ENCODE measurements at places on chromosomes 1 and 21.

DNA sequence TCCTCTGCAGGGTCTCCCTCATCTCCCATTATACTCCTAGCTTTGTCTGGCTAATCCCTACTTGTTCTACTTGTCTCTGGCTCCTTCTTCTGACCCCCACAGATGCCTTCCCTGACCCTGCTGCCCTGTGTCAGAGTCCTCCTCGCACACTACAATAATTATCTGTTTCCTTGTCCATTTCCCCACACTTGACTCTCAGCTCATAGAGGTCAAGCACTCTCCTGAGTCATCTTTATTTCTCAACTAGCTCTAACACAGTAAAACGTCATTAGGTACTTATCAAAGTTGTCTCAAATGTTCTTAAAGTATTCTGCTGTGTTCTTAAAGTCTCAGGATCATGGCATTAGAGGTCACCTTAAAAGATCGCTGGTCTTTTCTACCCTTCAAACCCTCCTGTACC lies 47.1 kb downstream of the C8A start:
- no peak for DNase-seq

DNA sequence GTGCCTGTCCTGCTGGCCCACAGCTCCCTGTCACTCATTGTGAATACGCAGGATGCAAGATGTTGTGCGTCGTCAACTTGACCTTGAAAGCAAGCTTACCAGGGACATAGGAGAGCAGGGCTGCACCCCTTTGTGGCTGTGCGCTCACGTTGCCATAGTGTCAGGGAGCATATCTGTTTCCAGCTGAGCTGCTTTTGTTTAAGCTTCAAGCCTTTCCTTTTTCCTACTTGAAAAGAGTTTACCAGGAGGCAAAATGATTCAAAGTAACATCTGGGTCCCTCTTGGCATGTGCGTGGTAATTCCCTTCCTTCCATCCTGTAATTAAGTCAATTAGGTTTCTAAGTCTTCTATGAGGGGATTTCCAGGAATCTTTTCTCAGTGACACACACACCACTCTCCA lies 537.1 kb downstream of the AJAP1 start:
- no peak for DNase-seq

- DNase-seq: no peak
These were observed 55.6 kb upstream of the MACF1 start for GRCh38 chr1:39148942-39149341.

DNA sequence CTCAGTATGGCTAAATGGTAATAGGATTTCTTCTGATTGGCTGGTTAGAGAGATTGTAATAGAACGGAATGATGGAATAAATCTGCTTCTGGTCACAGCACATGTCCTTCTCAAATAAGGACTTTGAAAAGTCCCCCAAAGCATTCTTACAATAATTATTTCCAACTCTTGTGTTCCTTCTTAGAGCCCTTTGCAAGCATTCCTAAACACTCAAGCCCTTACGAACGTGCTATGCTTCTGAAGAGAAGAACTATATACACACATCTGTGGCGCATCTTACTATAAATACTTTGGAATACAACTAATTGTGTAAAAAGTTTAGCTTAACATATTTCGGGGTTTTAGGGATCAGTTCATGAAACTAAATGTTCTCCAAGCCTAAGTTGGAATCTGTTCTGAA lies 25.6 kb downstream of the CLIC4 start:
- no peak for DNase-seq

DNA sequence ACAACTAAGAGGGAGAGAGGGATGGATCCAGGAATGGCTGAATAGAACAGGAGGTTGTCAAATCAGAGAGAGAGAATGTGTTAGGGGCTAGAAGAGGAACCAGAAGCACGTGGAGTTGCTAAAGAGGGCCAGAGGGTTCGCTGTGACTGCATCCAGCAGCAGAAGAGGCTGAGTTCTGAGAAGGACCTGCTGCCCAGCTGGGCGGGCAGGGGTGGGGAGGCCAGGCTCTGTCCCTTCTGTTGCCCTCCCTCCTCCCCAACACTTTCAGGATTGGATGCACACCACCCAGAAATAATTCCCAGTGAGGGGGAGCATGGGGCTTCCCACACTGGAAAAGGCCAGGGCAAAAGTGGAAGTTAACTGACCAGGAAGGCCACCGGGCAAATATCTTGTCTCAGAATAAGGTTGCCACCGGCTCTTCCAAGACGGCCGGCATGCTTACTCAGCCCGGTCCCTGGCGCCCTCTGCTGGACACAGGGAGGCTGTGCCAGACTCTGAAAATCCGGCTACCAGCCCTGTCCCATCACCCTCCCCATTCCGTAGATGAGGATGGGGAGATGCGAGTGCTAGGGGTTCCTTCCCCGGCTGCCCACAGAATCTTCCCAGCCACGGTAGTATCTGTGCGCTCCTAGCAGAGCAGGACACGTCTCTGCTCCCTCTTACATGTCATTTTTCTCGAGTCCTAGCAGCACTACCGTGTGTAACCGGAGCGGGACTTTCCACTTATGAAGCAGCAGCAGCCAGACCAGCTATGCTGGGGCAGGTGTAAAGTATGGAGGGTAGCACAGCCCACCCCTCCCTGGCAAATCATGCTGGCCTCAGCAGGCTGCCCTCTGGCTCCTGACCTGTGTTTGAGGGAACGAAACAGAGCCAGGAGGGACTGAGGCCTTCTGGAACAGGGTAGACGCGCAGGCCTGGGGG lies 46.8 kb upstream of the A3GALT2 start:
- peak; percentile 80 for DNase-seq

DNA sequence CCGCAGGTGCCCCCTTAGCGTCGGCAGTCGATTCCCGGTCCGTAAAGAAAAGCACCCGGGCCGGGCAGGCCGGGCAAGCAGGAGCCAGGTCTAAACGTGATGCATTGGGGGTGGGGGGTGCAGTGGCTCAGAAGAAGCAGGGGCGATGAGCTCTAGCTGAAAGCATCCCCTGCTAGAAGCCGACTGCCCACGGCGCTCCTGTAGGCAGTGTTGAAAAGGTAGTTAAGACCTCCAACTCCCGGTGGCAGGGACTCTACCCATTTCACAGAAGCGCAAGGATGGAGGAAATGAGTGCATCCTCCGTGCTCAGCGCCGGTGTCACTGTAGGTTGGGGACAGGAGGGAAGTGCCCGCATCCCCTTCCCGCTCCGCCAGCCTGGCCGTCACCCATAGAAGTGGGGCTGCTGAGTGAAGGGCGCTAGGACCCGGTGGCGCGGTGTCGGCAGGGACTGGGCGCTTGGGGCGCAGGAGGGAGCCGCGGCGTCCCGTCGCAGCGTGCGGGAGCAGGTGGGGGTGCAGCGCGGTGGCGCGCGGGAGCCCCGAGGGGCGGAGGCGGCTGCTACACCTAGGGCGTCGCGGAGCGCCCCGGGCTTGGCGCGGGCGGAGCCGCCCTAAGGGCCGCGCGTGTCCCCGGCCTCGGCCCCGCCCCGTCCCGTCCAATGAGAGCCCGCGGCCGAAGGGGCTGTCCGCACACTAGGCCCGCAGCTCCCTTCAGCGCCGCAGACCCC lies at the start of gene WNT2B:
Gene WNT2B, plus strand, starts transcription at position 688 of the 727 bp plus-strand sequence. CDS start 298 bp downstream, outside the sequence.
- no peak for DNase-seq

DNA sequence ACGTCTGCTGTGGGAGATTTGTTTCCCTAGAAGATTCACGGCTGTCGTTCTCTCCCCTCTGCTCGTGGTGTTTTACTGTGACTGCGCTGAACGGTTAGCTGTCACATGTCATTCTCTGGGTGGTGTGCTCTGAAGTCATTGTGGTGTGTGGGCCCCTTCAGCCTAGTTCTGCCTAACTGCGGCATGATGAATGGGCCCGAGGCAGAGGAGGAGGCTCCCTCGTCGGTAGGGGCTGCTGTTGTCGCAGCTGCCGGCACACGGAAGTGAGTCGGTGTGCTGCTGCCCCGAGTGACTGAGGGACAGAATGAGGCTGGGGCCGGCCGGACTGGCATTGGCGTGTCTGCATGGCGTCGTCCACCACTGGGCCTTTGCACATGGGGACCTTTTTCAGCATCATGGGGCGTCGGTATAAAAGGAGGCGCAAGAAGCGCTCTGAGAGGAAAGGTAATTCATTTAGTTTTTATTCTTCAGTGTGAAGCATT lies 77.9 kb downstream of the ADARB1 start:
- peak; percentile 48 for DNase-seq

DNA sequence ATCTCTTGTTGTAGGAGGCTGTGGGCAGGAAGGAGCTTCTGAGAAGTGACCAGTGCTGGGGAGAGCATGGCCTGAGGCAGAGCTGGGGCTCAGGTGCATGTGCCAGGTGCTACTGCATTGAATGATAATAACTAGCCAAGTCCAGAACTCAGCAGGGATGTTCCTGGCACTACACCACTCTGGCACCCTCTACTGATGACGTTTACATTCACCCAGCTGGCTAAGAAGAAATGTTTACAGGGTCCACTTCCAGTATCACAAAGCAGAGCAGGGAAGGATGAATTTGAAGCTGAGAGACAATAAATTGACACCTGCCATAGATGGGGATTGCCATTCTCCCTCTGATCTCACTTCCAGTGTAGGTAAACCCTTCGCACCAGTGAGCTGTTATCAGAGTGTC lies 411.8 kb downstream of the SETD4 start:
- DNase-seq: no peak

DNA sequence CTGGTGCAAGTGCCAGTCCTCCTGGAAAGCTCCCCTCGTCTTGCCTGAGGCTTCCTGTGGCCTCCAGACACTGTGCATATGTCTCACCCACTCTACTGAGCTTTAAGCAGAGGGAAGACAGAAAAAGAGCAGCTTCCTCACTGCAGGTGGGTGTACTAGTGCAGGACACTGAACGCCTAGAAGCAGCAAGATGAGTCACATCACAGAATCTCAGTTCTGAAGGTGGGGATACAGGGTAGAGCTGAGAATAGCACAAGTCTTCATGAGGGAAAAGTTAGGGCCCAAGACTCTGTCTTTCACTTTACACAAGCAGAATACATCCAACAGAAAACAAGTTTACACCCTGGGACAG lies 37.4 kb downstream of the PCAT6 start:
- DNase-seq: no peak

- DNase-seq: peak; percentile 36
These were observed 2.4 kb upstream of the ELF3 start for GRCh38 chr1:202007805-202008489.

GRCh38 chr1:31788825-31789256 lies 24.7 kb upstream of the ADGRB2 start:
- DNase-seq: peak; percentile 34

- no peak for DNase-seq
These were observed 3.8 kb downstream of the CCN1 start for GRCh38 chr1:85584264-85584781.

DNA sequence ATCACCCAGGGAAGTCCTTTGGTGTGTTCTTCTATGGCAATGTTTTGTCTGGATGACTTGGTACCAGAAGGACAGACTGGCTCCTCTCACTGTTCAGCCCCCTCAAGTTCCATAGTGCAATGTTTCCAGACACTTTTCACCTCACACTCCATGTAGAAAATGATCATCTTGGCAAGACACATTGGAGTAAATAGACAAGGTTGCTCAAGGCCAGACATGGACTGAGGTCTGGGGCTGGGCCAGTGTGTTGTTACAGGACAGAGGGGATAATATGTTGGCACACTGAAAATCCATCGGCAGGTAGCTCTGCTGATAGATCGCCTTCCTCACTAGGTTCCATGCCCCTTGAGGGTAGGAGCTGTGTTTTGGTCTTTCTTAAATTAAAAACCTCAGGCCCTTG lies 51.5 kb downstream of the C1orf21 start:
- no peak for DNase-seq

GRCh38 chr1:206739411-206740076 lies 31.0 kb upstream of the IL19 start:
- DNase-seq: no peak

- no peak for DNase-seq
These were observed 20.1 kb upstream of the CDCP2 start for GRCh38 chr1:54172614-54173599.

All from hematopoietic multipotent progenitor cell treated with erythropoietin and hydrocortisone succinate and interleukin-3 and kit ligand, for 17 days (in vitro differentiated cells).